ENCODE measurements at places on chromosomes 3 and 15. TPM values are rescaled to one million over a fixed set of nuclear protein-coding genes. Genes with fewer than 3 reads are reported as not detected.

Gene NANOGP8
- total RNA-seq: not detected

Gene SLTM
- total RNA-seq: 119 TPM

Gene STIMATE
- 39.6 TPM for total RNA-seq

DNA sequence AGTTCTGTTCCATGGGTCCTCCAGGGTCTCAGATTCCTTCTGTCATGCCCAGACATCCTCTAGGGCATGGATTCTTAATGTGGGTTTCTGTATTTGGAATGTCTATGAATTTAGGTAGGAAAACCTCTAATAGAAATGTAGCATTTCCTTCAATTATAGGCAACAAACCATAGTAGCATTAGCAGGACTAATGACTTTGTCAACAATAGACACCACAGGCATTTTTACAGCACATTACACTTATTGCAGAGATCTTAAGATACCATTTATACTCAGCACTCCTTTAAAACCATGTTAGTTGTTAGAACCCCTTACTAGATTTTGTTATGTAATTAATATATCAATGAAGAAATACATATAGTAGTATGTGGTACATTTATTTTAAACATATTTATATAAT, 77.8 kb upstream of the TBC1D5 start:
- DNase-seq: no peak

Gene FBXW12
- not detected for total RNA-seq

DNA sequence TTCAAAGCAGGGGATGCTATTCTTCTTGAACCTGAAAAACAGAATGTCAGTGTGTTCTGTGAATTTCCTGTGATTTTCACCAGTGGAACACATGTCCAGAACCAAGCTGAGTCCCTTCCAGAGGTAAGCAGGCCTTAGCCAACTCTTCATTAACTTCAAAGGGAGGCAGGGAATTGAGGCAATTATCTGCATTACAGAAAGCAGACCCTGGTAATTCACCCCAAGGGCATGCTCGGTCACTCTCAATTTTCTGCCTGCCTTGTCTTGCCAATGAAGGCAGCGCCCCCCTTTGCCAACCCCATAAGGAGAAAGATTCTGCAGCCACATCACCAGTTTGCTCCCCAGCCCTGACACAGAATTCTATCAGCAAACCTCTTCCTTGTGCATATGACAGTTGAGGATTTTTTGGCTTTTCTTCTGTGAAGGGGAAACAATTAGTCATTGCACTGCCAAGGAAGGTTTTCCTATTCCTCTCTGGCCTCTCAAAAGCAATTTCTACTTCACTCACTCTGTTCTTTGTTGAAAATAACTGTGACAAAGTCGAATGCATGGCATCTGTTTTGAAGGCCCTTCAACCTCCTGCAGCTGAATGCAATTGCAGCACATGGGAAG, 85.3 kb downstream of the HHLA2 start:
- peak; percentile 30 for DNase-seq

Gene HDC
- total RNA-seq: not detected

Gene ZNF620
- 3.1 TPM for total RNA-seq

Gene IQGAP1
- 122 TPM for total RNA-seq

GRCh38 chr3:125351152-125351551, 24.0 kb downstream of the ZNF148 start:
- no peak for DNase-seq

DNA sequence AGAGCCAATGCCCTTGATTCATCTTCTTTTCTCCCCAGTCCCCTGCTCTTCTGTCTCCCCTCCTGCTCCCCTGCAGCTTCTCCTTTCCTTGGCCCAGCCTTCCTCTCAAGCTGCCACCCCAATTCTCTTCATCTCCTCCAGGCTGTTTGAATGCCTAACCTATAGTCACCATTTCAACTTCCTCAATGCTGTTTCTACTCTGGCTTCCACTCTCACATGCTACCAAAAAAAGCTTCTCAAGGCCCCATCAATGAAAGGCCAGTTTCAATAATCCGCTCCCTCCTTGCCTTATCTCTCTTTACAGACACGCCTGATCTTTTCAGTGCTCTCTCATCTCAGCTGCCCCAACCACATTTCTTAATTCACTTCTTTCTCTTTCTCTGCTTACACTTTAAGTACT, 212.2 kb upstream of the GPR149 start:
- DNase-seq: no peak

DNA sequence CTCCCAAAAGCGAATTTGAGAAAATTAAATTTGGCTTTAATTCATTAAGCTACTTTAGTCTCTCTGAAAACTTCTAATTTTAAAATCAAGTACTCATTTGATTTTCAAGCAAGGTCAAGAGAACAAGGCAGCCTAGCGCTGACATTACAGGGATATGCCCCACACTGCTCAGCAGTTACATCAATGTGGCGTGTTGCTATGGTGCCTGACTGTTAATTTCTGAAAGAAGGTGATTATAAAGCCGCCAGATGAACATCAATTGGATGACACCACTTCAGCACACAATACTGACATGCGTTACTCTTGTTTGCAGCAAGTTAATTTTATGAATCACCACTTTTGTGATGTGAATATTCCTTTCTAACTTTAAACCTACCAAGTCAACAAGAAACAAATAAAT, 284.4 kb downstream of the FOXP1 start:
- no peak for DNase-seq

GRCh38 chr3:139388821-139389551, 461 bp downstream of the COPB2 start:
- peak; percentile 56 for DNase-seq

Gene ANKUB1
- total RNA-seq: not detected

DNA sequence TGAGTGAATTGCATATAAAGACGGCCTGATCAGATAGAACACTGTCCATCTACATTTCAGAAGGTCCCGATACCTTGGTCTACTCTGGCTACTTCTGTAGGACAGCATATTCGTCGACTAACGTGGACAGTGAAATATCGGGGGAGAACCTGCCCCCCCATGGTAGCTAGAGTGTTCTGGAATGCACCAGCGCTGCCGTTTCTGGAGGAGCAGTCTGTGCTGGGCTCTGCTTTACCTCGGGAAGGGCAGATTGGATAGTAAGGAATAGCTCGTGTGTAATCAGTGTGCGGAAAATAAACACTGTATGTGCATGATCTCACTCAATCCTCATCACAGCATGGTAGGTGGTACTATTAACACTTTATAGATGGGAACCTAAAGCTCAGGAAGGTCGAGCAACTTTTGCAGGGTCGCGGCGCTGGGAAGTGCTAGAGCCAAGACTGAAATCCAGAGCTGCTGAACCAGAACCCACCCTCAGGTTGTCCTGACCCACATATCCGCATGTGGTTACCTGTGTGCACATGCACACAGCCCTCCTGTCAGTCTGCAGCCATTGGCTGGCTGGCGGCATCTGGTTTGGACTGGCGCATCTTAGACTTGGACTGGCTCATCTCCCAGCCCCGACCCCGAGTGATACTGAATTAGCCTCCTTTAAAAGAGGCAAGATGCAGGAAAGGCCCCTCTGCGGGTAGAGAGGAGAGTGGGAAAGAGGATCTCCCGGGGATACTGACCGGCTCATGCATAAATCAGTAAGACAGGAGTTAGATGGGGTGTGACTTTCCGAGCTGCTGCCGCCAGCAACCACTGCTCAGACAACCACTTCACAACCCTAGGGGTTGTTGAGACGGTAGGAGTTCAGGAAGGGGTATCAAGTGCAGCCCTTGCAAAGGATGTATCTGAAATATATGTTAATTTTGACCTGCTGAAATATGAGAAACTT, 155.0 kb upstream of the BHLHE40 start:
- no peak for DNase-seq

- DNase-seq: no peak
These were observed 148.0 kb upstream of the TBL1XR1 start for GRCh38 chr3:177345049-177345972.

DNA sequence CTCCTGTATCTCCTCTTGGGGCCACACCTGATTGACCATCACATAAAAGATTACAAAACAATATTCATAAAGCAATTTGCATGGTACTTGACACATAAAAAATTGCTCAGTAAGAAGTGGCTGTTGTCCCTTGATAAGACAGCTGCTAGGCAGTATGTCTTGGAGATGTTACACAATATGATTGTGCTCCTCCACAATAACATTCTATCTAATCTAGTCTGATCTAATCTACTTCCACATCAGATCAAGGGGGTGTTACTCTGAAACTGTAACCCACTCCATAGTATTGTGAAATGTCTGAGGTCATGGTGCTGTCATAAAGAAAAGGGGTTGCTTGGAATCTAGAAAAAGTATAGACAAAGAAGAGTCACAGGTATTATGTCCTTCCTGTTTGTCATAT, 23.4 kb upstream of the AQP9 start:
- DNase-seq: no peak

Gene SPINK8
- total RNA-seq: not detected

Gene ROPN1
- not detected for total RNA-seq

Gene STRIT1
- not detected for total RNA-seq

Gene MST1R
- total RNA-seq: not detected

DNA sequence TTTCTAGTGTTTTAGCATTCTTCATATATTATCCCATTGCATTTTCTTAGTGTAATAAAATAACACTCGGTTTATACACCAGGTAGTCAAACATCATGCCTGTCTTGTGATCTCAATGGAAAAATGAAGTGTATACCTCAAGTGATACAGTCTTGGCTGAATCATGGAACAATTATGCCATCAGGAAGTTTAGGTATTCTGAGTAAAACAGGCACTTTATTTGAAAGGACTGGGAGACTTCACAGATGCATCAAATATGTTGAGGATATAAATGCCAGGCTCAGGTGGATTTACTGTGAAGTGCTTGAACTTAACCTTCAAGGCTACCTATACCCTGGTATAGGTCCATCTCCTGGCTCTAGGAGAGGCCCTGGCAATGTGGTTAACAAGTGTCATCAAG, 8.5 kb downstream of the TGFBR2 start:
- no peak for DNase-seq

GRCh38 chr3:11555211-11555782, 88.4 kb downstream of the VGLL4 start:
- DNase-seq: no peak

GRCh38 chr3:102841866-102842265, 407.1 kb downstream of the ZPLD1 start:
- DNase-seq: no peak

- DNase-seq: no peak
These were observed 331.5 kb upstream of the CFAP20DC start for GRCh38 chr3:59381282-59381681.

DNA sequence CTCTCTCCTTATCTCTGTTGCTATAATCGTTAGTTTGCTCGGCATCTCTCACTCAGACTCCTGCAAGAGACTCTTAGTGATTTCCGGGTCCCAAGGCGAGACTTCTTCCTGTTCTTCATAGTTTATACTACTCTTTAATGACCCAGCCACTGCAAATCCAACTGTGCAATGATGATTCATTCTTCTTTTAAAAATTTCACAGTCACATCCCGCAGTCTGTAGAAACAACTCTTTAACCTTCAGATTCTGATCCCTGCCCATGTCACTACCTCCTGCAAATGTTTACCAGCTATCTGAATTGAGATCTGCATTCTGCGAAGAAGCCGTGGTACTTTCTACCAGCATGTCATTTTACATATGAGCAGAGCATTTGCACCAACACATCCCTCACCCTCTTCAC, 2.8 kb upstream of the VGLL3 start:
- no peak for DNase-seq

Gene P2RY12
- total RNA-seq: not detected

DNA sequence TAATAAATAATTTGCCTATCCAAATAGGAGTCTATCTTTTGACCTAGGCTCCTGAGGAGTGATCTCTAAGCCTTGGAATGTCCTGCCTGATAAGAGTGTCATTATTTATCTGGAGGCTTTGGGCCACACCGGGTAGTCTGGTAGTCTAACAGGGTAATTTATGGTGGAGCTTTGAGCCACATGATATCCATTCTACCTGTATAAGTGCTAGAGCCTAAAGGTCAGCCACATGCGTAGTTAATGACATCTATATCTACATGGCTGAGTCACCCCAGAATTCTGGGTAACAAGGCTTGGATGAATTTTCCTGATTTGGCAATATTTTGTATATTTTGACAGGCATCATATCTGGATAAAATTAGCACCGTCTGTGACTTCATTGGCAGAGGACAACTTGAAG, 681.4 kb downstream of the MCTP2 start:
- DNase-seq: no peak

DNA sequence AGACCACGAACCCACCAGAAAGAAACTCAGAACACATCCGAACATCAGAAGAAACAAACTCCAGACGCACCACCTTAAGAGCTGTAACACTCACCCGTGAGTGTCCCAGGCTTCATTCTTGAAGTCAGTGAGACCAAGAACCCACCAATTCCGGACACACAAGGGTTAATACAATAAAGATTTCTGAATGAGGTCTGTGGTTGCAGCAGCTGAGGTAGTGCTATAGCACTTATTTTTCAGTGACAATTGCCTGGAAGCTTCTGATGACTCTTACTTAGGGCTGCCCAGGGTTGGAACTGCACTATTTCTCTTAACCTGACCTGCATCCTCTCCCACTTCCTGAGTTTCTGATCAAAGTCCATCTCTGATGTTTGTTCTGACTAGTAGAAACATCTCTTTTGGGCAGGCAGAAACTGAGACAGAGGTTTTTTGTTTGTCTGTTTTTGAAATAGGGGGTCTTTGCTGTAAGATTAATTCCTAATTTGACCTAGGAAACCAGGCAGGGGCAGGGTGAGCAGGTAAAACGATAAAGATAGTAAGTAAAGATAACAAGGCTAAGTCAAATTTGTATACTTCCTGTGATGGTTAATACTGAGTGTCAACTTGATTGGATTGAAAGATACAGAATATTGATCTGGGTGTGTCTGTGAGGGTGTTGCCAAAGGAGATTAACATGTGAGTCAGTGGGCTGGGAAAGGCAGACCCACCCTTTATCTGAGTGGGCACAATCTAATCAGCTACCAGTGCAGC, 169.1 kb downstream of the GAP43 start:
- DNase-seq: no peak

Gene CNTN4
- total RNA-seq: 0.18 TPM

- DNase-seq: no peak
These were observed 22.3 kb downstream of the RNU5B-1 start for GRCh38 chr15:65326818-65327217.

GRCh38 chr3:142844339-142844977, 44.4 kb downstream of the PCOLCE2 start:
- DNase-seq: peak; percentile 77

GRCh38 chr15:48565560-48566482, 79.7 kb downstream of the FBN1 start:
- no peak for DNase-seq

Gene ONECUT1
- 0.14 TPM for total RNA-seq

DNA sequence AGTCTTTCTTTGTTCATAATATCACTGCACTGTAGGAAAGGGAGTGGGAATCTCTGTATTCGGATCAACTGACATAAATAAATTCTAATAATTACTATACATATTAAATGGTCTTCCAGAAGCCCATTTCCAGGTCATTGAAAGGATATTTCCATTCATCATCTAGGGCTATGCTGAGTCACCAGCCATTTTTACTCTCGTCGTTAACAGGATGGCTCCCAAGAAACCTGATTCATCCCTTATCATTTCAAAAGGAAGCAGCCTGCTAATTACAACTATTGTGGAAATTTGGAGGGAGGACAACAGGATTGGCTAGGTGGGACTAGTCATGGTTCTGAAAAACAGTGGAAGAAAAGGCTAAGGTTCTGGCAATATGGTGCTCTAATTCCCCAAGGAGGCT, 13.6 kb downstream of the GMNC start:
- no peak for DNase-seq

Measured in Karpas-422 (cell line).